ENCODE measurements at places on chromosomes 7 and 10.

DNA sequence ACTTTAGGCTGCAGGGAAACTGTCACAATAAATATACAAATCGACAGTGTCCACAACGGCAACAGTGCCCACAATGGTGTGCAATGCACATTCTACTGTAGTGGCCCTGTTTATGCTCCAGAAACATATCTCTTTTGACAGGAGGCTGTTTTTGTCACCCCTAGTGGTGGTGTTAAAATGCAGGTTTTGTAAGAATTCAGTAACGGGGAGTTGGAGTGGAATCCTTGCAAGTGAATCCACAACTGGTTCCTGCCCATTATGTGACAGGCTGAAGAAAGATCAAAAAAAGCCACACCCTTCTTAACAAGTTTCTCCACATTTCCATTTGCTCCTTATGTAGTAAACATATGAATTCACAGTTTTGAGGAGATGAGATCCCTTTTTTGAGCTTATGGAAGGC lies 58.5 kb downstream of the BEND7 start:
- no peak for DNase-seq

DNA sequence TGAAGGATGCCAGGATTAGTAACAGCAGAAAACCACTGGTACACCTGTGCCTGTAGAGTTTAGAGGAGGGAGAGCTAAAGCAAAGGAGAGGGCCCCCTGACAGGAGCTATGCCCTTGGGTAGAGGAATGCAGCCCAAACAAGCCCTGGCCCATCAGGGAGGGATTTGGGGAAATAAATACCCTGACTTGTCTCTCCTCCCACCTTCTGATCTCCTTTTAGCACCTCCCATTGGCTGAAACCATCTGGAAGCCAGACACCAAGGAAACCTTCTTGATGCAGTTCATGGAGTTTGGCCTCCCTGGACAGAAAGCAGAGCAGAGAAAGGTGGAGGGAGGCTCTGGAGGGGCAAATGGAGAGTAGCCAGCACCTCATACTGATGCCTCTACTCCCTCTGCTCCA lies 45.3 kb downstream of the ADRA2A start:
- DNase-seq: no peak

- no peak for DNase-seq
These were observed 762 bp downstream of the PON1 start for GRCh38 chr7:95323410-95324129.

DNA sequence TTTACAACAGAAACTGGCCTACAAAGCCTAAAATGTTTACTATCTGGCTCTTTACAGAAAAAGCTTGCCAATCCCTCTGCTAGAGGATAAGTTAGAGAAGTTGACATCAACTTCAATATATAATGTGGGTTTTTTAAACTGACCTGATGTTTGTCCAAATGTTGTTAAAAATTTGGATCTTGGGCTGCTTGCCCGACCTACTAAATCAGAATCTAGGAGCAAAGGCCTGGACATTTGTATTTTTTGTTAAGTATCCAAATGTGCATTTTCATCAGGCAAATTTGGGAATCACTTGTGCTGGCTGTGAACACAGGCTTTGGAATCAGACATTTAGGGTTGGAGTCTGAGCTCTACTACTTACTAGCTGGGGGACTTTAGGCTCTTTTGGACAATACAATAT lies 252.7 kb upstream of the CSTF2T start:
- DNase-seq: no peak

- no peak for DNase-seq
These were observed 50.5 kb downstream of the FIGNL1 start for GRCh38 chr7:50399635-50400034.

DNA sequence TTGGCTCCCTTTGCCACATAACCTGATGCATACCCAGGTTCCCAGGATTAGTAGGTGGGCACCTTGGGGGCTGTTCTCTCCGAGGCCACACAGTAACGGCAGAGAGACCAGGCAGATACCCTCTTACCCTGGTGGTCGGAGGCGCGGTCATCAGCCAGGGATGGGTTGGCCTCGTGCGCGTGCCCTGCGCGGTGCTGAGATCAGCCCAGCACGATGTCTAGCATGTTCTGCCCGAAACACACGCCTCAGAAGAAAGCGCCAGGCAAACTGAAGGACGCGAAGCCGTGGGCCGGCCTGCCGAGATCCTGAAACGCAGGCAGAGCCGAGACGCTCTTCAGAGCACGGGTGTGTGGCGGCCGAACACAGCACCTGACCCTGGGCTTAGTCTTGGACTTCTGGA lies 34.7 kb upstream of the CFAP46 start:
- no peak for DNase-seq

DNA sequence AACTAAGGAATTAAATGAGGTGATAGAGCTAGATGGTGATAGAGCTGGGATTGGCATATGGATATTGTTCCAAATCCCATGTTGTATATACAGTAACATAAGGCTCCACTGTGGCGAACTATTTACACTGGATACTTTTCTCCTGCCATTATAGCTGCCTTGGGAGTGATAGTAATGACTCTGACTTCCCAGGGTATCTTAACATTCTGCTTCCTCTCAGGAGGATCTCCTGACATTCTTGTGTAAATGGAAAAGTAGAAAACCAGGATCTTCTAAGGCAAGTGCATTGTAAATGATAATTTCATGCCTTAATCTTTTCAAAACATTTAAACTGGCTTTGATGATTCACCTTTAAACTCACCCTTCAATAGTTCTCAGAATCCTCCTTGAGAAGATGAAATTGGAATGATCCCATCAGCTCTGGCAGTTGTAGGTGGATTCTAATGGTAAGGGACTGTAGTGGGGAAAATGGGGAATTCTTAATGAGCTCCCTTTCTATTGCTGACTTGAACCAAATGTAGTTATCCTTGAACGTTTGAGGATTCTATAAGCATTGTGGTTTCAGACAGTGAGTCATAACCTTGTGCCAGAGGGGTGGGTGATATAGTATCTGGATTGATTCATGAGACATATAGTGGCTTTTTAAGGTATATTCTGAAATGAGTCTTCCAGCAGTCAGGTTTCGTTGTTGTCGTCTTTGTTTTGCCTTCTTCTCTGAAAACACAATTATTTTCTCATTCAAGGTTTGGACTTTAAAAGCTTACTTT lies 450.0 kb downstream of the SUGCT start:
- no peak for DNase-seq

DNA sequence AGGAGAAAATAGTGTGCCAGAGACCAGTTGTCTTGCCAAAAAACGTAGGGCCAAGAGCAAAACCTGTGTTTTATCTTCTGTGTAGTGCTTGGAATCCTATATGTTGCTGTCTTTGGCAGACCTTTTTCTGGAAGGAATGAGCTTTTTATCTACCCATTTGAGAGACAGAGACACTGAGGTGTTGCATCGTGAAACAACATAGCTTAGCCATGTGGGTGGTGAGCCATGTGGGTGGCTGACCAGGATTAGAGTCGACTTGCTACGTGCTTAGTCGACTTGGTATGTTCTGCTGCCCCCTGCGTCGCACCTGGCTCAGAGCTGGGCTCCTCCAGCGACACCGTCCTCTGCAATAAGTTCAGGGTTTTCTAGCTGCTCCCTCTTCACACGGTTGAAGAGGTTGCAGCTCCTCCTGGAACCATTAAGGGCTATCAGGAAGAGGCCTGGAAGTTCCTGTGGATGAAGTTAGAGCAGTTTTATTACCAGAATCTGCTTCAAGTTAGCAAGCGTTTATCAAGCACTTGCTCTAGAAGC lies 175.8 kb downstream of the SH2D4B start:
- DNase-seq: no peak

DNA sequence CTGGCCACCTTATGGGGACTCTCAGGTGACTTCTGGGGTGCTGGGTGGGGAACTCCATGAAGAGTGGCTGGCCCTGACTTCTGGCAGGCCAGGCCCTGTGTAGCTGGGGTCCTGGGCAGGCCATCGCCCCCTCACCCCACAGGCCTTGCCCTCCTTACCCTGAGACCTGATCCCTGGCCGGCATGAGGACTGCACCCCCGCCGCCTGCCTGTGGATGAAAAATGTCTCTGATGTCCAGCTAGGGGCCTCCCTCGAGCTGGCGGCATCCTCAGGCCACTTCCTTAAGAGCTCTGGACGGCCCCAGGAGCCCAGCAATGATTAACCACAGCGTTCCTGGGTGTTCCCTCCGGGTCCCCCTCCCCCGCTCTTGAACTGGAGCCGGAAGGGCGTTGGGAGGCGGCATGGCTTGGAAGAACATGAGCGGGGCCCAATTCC lies 31.8 kb upstream of the SHH start:
- DNase-seq: no peak

DNA sequence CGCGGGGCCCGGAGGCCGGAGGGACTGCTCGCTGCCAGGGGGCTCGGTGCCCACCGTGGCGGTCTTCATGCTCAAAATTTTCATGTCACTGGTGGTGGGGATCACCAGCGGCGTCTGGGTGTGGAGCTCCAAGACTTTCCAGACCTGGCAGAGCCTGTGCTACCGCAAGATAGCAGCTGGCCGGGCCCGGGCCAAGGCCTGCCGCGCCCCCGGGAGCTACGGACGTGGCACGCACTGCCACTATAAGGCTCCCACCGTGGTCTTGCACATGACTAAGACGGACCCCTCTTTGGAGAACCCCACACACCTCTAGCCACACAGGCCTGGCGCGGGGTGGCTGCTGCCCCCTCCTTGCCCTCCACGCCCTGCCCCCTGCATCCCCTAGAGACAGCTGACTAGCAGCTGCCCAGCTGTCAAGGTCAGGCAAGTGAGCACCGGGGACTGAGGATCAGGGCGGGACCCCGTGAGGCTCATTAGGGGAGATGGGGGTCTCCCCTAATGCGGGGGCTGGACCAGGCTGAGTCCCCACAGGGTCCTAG lies 2.0 kb downstream of the FZD9 start:
- DNase-seq: no peak

- DNase-seq: no peak
These were observed at the start of gene CCDC172 for GRCh38 chr10:116324227-116324950. Gene CCDC172 (plus strand): TSS chr10:116324448. CDS start chr10:116325012, 564 bp downstream.

DNA sequence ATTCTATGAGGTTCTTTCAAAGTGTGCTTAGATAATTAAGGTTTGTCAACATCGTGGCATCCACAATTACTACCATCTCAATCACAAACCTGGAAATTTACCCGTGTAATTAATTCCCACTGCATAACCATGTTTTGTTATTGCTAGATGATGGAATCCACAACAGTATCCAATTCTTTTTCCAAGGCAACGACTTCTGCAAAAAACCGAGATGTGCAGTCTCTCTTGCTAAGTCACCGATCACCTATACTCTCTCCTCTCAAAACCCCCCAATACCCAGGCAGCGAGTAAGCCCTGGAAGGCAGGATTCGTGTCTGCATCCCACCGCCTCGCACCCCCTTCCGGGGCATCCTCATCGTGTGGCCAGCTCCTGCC lies 678 bp upstream of the EIF4H start:
- DNase-seq: no peak

GRCh38 chr7:54653905-54654304 lies 105.1 kb downstream of the SEC61G start:
- no peak for DNase-seq

DNA sequence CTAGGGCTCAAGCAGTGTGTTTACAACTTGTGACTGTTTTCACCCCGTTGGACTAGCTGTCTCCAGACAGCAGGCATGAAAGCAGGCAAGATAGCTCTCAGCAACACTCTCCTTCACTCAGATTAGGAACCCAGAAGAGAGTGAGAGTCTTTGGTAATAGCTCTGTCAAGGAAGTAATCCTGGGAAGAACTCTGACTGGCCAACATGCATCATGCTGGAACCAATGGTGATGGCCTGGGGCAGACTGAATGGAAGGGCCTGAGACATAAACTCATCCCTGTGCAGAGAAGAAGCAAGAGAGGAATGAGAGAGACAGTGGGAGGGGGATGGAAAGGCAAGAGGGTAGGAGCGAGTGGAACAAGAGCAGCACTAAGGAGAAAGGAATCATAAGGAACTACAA lies 48.9 kb downstream of the AKR1D1 start:
- DNase-seq: no peak

DNA sequence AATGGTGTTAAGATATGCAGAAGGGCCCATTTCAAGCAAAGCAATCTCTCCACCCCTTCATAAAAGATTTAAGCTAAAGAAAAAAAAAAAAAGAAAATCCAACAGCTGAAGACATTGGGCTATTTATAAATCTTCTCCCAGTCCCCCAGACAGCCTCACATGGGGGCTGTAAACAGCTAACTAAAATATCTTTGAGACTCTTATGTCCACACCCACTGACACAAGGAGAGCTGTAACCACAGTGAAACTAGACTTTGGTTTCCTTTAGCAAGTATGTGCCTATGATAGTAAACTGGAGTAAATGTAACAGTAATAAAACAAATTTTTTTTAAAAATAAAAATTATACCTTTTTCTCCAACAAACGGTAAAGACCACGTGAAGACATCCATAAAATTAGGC lies 28.6 kb downstream of the PPP3CB start:
- no peak for DNase-seq

- no peak for DNase-seq
These were observed 29.0 kb upstream of the EIF5AL1 start for GRCh38 chr10:79483299-79483698.

GRCh38 chr7:47361236-47361635 lies 220.7 kb downstream of the TNS3 start:
- no peak for DNase-seq

GRCh38 chr10:14439451-14440259 lies 108.9 kb upstream of the FRMD4A start:
- DNase-seq: no peak

DNA sequence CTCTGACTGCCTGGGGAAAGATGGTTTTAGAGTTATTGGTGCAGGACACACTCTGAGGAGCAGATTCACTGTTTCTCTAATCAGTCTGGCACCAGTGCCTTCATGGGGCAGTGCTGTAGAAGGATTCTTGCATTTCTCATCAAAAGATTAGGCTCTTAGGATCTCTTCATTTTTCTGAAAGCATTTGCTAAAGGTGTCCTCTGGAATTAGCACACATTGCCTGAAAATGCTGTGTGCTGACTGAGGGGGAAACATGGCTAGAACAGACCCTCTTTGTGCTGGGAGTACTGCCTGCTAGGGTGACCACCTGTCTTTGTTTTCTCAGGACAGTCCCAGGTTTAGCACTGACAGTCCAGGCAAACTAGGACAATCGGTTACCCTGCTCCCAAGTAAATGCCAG lies 301.0 kb downstream of the PTEN start:
- no peak for DNase-seq

- no peak for DNase-seq
These were observed 251.5 kb downstream of the LRMDA start for GRCh38 chr10:75682649-75683557.

DNA sequence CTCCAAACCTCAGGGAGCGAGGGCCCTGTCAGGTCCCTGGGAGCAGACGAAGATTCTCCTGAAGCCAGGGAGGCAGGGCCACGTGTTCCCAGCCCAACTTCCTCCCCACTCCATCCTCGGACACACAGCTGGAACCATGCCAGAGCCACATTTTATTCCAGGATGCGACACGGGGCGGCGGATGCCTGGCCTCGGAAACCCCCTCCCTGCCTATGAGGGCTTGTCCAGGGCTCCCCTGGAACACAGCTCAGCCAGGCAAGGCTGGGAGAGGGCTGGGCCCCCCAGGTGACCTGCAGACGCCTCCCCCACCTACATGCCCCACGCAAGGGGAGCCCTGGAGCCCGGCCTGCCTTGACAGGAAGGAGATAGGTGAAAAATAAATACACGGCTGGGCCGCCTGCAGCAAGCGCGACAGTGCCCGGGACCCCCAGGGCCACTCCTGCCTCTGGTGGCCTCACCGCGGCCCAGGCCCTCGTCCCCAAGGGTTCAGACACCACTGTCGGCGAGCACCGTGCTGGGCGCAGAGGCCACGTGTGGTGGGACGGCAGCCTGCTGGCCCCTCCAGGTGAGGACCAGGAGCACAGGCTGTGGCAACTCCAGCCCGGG lies 21.5 kb downstream of the GET4 start:
- no peak for DNase-seq
